Stimulated activated CD4-positive, alpha-beta T cell treated with anti-CD3 and anti-CD28 coated beads, Interleukin-4, amount 100 ng/mL, for 4 hours (primary cell): ENCODE measurements at places on chromosomes 6 and 20.

DNA sequence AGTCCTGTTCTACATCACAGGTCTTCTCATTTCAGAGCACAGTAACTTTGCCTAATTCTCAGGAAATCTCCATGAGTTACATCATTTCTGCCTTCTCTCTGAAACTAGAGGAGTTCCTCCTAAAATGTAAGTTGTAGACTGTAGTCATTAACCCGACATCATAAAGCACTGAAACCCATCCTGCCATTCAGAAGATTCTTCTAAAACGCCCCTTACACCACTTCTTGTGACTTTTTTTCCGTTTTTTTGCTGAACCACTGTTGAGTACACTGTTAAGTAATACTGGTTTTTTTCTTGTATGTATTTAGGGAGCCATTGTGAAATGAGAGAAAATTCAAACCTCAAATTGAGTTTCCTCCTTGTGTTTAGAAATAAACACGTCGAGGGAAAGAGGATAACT lies 117.3 kb downstream of the MAP3K4 start:
- no peak for DNase-seq

DNA sequence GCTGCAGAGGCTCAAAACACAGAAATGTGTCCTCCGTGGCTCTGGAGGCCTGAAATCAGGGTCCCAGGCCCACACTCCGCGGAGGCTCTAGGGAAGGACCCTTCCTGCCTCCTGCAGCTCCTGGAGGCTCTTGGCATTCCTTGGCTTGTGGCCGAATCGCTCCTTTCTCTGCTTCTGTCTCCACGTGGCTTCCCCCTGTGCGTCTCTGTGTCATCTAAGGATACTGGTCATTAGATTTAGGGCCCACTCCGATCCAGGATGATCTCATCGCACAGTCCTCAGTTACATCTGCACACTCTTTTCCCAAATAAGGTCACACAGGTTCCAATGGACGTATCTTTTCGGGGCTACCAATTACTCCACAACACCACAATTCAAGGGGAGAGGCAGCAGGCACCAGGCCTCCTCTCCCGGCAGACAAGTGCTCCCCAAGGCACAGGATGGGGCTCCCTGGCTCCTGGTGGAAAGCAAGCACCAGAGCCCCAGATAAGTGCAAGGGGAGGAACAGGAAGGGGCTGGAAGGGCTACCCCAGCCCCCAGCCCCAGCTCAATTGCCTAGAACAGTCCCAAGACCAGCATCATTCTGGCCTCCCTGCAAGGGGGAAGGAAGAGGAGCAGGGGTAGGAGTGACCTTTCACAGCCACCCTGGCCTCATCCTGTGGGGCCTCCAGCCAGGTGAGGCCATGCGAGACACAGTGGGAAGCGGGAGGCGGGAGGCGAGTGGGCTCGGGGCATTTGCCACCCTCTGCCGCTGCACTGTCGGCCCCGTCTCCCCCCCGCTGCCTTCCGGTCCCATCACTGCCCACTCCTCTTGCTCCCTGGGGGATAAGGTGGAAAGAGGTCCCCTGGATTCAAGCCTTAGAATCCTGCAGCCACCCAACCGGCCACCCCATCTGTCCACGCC lies 16.3 kb downstream of the NTSR1 start:
- DNase-seq: no peak

- DNase-seq: no peak
These were observed 46.1 kb upstream of the TULP4 start for GRCh38 chr6:158266131-158266530.

- DNase-seq: no peak
These were observed 19.3 kb upstream of the SRC start for GRCh38 chr20:37326666-37327065.

- no peak for DNase-seq
These were observed 29.9 kb downstream of the PHACTR2 start for GRCh38 chr6:143707697-143708096.

- DNase-seq: no peak
These were observed 208.4 kb downstream of the MANEA start for GRCh38 chr6:95785785-95786184.
